IPS-NIHi11 (cell line): ENCODE measurements at places on chromosomes 16 and 17.
A peak's percentile ranks its signal among the peaks of the same experiment; 100 is the strongest.

DNA sequence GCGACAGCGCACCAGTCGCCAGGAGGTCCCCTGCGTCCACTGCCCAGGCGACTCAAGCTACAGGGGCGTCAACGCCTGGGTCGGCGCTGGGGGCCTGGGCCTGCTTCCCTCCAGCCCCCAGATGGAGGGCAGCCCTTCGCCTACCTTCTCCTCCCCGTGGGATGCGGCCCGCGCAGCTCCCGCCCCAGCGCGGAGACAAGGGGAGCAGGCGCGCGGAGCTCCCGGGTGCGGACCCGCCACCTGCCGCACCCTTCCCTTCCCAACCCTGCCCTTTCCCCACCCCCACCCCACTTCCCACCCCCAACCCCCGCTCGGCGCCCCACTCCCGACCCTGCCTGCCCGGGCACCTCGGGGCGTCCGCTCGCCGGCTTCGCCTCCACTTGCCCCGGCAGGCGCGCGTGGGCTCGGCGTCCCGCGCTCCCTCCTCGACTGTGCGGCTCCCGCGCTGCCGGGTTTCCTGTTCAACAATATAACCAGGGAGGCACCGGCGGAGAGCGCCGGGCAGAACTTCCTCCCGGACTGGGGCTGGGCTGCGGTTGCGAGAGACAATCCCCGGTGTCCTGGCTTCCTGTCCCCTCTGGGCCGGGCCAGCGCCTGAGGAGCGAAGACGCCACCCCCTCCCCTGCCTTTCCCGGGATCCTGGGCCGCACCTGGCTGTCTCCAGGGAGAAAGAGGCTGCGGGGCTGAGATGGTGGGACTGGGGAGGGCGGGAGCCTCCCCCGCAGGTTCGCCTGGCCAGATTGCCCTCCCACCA, at the start of gene ARHGAP27:
Gene ARHGAP27 (minus strand): TSS at position 466 of the 754 bp plus-strand sequence. CDS start 2,591 bp downstream, outside the sequence.
- peak; percentile 68 for DNase-seq

DNA sequence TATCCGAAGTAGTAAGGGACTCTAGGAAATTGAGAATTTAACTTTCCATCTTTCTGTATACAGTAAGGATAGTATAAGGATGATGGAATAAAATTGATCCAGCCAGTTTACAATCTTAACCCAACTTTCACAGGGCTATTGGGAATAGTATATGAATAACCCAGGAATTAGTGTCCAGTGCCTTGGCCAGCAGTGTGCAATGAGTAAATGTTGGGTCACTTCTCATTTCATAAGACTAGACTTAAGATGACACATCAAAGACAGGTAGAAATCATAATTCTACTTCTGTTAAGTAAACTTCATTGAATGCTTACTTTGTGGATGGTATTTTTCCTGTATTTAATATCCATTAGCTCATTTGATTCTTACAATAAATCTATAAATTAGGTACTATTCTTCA, 949.6 kb upstream of the GOT2 start:
- no peak for DNase-seq

DNA sequence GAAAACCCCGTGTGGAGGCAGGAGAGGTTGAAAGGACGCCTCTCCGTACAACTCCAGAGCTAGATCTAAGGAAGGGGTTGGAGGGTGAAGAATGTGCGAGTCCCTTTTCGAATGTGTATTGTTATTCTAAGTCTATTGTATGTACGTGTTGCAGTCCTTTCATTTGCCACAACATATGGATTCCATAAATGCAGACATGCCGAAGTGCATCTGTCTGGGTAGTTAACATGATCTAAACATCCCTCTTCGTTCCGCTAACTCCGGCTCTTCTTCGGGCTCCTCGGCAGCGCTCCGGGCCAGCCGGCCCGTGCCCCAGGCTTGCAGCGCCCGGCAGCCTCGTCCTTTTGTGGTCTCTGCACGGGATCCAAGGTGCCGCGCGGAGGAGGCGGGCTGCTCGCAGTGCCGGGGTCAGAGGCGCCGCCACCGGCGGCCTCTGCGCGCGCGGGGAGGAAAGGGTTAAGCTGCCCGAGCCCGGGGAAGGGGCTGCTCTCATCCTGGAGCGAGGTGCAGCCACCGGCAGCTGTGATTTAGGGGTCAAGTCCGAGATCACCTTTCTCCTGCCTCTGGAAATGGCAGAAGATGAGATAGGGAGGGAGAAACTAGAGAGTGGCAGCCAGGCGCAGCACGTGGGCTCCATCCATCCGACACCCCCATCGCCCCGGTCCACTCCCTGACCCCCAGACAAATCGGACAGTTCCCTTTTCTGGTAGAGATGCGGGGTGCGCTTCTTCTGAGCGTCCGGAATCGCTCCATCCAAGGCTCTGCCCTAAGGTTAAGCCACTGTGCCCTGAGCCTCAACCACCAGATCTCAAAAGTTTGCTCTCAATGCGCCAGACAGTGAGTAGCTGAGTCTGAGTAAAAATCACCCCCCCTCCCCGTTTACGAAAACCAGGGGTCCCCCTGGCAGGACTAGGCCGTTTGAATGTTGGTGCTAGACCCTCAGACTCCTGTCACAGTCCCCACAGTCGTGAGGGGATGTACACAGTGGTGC, 15.1 kb upstream of the ZFHX3 start:
- DNase-seq, result peak; percentile 72

- no peak for DNase-seq
These were observed 47.2 kb downstream of the TNRC6A start for GRCh38 chr16:24776501-24777220.

GRCh38 chr17:50037321-50038107, 18.4 kb upstream of the ITGA3 start:
- peak; percentile 53 for DNase-seq

- DNase-seq, result no peak
These were observed 153.4 kb downstream of the ZFHX3 start for GRCh38 chr16:72894293-72895151.

DNA sequence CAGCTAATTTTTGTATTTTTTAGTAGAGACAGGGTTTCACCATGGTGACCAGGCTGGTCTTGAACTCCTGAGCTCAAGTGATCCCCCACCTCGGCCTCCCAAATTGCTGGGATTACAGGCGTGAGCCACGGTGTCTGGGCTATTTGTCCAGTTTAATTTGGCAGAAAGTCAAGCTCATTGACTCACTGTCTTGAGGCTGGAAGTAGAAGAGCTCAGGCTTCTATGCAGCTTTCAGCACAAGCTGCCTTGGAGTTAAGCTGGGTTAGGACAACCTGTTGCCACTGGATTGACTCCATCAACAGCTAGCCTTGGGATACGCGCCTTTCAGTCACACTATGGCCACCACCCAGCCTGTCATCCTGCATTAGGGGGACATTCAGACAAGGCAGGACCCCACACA, 76.2 kb upstream of the DNAH17 start:
- DNase-seq, result no peak

DNA sequence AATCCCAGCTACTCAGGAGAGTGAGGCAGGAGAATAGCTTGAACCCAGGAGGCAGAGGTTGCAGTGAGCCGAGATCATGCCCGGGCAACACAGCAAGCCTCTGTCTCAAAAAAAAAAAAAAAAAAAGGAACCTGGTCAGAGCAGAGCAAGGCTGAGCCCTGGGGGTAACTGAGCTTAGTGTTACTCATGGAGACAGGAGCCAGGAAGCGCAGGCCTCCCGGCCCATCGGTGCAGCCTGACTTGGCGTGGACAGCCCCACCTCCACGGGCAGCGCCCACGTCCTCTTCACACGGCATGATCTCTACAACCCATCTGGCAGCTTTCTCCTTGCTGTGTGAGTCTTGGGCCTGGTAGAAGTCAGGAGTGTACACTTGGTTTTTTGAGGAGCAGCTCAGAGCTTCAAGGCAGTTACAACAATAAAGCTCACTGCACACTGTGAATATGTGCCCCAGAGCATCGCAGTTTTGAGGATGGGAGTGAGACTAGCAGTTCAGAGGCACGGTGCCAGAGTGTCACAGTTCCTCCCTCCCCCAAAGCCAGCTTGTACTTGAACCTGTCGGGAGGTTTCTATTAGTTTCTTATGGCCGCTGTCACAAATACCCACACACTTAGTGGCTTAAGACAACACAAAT, 129.9 kb downstream of the RAP1GAP2 start:
- DNase-seq, result no peak

GRCh38 chr16:55225972-55226542, 97.9 kb upstream of the IRX6 start:
- no peak for DNase-seq

- peak; percentile 24 for DNase-seq
These were observed 22.7 kb upstream of the SPNS2 start for GRCh38 chr17:4476017-4476416.

DNA sequence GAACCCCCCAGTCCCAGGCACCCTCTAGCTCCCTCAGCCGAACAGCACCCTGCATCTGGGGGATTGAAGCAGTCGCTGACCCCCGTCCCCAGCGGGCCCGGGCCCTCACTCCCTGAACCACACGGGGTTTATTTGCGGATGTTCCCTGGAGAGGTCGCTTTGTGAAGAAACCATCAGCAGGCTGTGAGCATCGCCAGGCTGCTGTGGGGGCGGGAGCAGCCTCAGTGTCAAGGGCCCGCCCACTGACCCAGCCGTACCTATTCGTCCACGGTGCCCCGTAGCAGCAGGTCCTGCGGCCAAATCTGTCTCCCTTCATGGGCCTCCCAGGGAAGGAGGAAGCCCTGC, 6.4 kb upstream of the RAB40C start:
- peak; percentile 74 for DNase-seq

DNA sequence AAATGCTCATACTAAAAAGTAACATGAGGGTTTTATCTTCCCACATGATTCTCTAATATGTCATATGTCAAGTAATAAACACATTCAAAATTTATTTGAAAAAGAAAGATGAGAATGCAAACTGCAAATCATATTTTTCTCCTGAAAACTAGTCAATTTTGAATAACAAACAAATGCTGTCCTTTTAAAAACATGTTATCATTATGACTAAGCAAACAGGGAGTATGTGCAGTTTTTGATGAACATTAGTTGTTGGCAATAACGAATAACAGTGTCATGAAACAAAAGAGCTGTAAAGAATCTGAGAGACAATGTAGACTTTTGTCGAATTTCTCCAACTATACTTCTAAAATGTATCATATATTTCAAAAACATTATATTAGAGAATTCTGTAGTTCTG, 34.8 kb downstream of the RPGRIP1L start:
- DNase-seq, result no peak

- no peak for DNase-seq
These were observed 32.6 kb downstream of the TMEM100 start for GRCh38 chr17:55690105-55690508.

- peak; percentile 36 for DNase-seq
These were observed 116.6 kb downstream of the ZNF18 start for GRCh38 chr17:11880714-11881113.

- DNase-seq, result no peak
These were observed 39.4 kb upstream of the SMPD3 start for GRCh38 chr16:68487669-68488068.

DNA sequence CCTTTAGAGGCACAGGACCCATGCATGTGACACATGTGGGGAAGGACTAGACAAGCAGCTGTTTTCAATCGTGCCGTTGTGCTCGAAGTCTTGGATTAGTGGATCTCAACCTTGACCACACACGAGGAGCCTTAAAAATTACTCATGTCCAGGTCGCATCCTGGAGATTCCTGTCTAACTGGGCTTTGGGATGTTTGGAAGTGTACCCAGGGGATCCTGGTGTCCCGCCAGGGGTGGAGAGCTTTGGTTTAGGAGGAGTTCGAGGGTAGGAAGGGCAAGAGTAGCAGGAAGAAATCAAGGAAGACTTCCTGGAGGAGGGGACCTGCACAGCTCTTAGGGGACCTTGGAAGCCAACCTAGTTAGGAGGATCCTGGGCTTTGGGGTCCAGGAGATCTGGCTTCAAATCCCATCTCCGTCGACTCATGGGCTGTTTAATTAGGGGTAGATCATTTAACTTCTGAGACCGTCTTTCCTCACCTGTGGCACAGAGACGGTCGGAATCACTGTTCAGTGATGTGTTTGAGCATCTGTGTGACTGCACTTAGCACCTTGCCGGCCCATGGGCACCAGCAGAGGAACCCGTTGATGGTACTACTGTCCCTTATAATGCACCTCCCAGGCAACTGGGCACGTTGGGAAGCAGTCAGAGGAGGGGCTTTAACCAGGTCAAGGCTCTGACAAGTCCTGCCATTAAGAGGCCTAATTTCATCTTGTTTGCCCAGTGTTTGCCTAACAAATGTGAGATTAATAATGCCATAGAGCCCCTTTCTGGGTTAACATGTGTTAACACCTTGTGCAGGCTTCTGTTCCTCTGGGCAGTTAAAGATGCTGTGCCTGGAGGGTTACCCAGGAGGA, 102.0 kb upstream of the PLCG2 start:
- DNase-seq, result no peak

- DNase-seq, result no peak
These were observed 47.7 kb upstream of the MEAK7 start for GRCh38 chr16:84552135-84552534.

GRCh38 chr16:66193543-66194229, 172.8 kb upstream of the CDH5 start:
- DNase-seq, result no peak

GRCh38 chr17:7138800-7139381, 24.3 kb upstream of the ASGR2 start:
- no peak for DNase-seq

GRCh38 chr17:58665946-58666857, 25.6 kb downstream of the TEX14 start:
- no peak for DNase-seq

DNA sequence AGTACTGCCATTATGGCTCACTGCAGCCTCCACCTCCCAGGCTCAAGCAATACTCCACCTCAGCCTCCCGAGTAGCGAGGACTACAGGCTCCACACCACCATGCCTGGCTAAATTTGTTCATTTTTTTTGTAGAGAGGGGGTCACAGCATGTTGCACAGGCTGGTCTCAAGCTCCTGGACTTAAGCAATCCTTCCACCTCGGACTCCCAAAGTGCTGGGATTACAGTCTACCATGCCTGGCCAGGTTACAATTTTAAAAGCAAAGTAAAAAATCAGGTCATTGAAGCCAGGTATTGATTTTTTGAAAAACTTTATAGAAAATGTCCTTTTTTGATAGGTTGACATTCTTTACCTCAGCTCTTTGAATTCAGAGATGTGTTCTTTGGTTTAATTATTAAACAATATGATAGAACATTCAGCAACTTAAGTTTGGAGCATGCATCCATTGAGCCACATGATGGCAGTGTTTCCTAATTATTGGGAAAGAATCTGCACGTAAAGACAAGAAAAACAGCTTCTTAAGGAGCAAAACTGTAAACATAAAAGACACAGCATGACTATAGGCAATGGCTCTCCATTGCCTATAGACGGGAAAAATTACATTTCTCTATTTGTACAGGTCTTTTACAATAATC, 1.7 kb upstream of the SLC16A11 start:
- no peak for DNase-seq

GRCh38 chr17:46759141-46759540, 59.4 kb downstream of the WNT3 start:
- DNase-seq, result no peak

- no peak for DNase-seq
These were observed 754 bp downstream of the RAB11FIP4 start for GRCh38 chr17:31392002-31392855.

- DNase-seq, result no peak
These were observed 1.4 kb downstream of the RAB26 start for GRCh38 chr16:2149630-2150417.

DNA sequence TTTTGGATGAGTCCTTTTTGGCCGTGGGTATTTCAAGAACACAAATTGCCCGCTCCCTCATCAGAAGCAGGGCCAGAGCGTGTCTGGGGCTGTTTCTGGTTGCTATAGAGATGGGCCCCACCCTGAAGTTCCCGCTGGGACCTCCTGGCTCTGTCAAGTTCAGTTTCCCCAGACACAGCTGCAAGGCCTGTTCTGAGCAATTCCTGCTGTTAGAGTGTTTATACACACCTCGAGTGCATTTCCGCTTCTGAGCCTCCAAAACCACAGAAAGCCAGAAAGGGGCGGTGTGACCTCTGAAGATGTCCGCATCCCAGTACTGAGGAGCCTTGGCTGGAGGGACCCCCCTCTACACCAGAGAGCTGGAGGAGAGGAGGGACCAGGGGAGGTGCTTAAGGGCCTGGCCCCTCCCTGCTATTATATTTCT, 9.3 kb upstream of the WBP2 start:
- no peak for DNase-seq
